Nucleus accumbens (tissue), 56 donors: ENCODE measurements at places on chromosomes 5 and 9.

GRCh38 chr5:29498412-29498811 is 1695.1 kb upstream of the CDH6 start:
- DNase-seq: no peak

DNA sequence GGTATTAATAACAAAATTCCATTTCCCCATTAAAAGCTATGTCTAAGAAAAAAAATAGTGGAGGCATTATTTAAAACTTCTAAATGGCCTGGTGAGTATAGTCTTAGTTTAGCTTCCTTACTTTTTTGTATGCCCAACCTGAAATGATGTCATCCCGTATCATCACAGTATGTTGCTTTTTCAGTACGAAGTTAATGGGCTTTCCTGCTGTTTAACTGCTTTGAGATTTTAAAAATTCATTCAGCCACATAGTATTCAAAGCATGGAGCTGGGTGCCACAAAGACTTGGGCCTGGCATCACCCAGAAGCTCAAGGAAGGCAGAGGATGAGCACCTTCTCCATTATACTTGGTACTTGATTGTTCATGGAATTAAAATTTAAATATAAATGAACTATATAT is 7.4 kb downstream of the F2RL2 start:
- DNase-seq: no peak

DNA sequence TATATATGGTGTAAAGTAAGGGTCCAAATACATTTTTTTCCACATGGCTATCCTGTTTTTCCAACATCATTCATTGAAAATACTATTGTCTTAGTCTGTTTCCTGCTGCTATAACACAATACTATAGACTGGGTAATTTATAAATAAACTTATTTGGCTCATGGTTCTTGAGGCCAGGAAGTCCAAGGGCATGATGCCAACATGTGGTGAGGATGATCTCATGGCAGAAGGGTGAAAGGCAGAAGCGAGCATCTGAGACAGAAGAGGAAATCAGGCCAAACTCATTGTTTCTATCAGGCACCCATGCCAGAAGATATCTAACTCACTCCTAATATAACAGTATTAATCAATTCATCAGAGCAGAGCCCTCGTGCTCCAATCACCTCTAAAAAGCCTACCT is 42.6 kb downstream of the ANKRD55 start:
- DNase-seq: no peak

- no peak for DNase-seq
Observed at GRCh38 chr9:136868644-136869043, 2.5 kb upstream of the EDF1 start.

DNA sequence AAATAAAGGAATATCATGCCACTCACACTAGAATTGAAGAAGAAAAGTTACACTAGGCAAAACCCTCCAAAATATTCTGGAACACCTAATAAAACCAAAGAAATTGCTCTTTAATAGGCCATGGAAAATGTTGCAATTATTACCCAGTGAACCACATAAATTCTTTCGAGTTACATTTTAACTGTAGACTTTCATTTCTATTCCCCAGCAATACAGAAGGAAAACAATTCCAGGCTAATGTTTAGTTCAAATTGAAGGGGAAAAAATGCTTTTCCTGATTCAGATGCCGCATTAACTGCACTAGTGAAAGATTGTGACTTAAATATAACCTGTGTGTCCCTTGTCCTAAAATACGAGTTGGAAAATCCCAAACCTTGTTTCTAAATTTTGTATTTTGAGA is 439.3 kb upstream of the ADAMTS16 start:
- no peak for DNase-seq

DNA sequence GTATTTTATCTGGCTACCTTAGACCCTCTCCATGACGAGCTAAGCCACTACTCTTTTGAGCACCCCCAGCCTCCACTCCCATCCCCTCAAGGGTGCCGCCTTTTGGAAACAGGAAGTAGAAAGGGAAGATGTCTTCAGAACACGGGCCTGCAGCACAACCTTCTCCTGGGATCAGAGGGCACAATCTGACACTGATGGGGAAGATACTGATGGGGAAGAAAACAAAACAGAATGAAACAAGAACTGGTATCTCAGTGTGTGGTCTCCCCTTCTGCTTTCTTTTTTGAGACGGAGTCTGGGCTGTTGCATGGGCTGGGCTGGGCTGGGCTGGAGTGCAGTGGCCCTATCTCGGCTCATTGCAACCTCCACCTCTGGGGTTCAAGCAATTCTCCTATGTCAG is 539.7 kb upstream of the DAP start:
- no peak for DNase-seq

DNA sequence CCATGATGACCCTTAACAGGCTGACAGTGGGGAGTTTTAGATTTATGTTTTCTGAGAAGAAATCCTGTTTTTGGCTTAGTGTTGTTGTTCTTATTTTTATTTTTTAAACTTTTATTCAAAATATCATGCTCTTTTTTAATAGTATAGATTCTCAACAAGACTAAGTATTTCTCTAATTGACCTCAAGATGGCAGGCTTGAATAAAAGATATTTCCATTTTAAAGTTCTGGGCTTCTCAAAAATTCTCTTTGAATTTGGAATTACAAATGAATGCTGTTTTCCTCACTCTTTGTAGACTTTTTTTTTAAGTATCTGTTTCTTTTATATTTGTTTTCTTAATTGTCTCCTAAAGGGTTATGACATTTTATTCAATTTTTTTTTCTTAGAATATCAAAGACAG is 50.0 kb upstream of the SH3GL2 start:
- DNase-seq: no peak

- no peak for DNase-seq
Observed at GRCh38 chr5:6486074-6486473, 37.4 kb downstream of the UBE2QL1 start.

DNA sequence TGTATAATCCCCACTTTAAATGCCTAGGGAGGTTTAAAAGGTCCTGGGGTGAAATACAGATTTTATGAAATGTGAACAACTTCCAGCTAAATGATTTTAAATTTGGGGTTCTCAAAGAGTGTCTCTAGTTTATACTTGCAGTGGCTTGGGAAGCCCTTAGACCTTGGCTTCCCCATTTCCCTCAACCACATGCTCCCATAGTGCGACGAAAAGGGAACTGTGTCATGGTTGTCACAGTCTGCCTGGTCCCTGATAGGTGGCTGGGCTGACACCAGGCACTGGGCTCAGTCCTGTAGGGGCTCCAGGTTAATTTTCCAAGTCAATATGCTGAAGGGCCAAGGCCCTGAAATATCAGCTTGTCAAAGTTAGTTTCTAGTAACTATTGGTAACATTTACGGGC is 10.4 kb upstream of the CXCL14 start:
- no peak for DNase-seq

- DNase-seq: peak; percentile 90
Observed at GRCh38 chr5:87268126-87268969, 665 bp downstream of the RASA1 start.

- no peak for DNase-seq
Observed at GRCh38 chr9:126548312-126548711, 65.4 kb upstream of the LMX1B start.

GRCh38 chr5:124951661-124952060 is 205.2 kb upstream of the ZNF608 start:
- DNase-seq: no peak

- DNase-seq: no peak
Observed at GRCh38 chr9:71213633-71214032, 92.2 kb upstream of the TRPM3 start.

- no peak for DNase-seq
Observed at GRCh38 chr5:4275232-4275631, 679.6 kb downstream of the IRX1 start.

- DNase-seq: no peak
Observed at GRCh38 chr9:4102078-4102477, 197.8 kb downstream of the GLIS3 start.

- no peak for DNase-seq
Observed at GRCh38 chr9:36489453-36489852, 83.2 kb upstream of the MELK start.

DNA sequence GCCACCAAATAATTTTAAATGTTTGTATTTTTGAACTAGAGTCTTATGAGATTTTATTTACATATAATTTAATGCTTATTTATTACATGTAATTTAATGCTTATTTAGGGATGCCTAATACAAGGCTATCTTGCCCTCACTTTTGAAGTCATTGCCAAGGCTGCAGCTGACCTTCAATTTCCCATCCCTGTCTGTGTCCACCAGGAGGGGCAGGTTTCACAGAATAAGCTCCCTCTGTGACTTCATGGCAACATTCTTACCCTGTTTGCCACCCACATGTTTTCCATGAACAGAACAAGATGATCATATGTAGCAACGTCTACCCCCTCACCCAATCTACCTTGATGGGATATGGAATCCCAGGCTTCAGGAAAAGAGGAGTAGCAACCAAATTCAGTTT is 27.0 kb downstream of the C5 start:
- DNase-seq: no peak

DNA sequence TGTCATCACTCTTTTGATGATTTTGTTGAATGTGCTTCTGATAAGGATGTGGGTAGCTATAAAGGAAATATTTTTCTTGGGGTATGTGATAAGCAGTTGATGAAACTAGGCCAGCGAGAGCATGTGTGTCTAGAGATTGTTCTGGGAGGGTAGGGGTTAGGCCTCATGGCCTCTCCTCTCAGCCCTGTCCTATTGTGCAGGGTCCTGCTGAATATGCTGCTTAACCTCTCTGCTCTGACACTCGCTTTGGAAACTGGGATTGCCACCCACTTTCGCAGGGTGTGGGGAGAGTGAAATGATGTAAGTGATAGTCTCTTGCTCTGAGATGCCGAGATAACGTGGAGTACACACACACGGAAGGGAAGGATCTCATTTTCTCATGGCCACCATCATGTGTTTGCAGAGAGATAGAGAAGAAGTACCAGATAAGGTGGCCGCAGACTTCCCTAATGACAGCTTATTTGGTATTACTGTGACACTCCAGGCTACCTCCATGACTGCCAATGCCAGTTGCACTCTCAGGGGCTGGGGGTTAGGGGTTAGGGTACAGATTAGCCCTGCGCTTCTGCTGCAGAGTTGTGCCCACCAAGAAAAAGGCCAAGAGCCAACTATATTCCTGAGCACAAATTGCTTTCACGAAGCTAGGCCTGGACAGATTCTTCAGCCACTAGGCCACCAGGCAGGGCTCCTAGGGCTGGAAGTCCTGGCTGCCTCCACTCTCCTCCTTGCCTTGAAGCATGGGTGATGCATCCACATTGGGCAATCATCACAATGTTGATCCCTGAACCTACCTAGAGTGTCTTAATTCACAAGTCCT is 25.2 kb upstream of the TNFAIP8 start:
- no peak for DNase-seq

DNA sequence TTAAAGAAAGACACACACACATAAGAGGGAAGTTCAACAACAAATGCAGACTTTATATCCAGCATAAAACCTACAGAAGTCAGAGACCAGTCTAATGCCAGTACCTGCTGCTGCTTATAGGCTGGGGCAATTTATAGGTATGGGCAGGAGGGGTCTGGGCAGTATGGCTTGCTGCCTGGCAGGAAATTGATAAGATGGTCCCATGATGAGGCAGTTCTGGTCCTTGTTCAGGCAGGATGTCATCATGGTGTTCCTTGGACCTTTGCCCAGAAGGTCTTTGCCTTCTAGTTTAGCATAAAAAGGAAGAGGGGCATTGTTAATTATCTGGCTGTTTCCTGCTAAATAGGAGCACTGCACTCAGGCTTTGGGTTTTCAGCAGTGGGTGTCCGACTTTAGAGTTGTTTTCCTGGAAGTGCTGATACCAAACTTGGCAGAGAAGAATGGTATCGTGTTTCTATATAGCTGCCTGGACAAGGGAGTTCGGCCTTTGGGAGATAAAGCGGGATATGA is 10.4 kb upstream of the PDCD1LG2 start:
- DNase-seq: no peak

DNA sequence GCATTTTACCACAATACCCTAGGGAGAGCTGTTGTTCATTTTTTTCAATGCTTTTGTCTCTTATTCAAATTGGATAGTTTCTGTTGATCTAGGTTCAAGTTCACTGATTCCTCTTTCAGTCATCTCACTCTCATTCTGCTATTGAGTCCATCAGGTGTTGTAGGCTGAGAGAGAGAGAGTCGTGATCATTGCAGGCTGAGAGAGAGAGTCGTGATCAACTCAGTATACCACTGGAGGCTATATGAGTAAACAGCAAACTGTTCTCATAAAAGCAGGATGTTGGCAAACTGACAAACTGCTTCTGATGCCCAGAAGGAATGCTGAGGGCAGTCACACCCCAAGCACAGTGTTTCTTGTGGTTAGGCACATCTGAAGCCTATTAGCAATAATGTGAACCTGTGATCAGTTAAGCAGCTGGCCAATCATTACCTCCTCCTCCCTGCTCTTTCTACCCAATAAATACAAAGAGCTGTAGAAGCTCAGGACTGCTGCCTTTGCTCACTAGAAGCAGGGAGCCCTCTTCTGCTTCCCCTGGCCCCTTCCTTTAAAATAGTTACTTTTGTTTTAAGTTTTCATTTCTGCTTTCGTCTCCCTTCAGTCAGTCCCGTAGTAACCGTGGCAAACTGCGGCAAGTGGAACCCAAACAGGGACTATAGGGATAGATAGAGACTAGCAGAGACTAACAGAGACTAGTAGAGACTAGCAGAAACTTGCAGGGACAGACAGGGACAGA is 476.1 kb upstream of the ACO1 start:
- DNase-seq: no peak

DNA sequence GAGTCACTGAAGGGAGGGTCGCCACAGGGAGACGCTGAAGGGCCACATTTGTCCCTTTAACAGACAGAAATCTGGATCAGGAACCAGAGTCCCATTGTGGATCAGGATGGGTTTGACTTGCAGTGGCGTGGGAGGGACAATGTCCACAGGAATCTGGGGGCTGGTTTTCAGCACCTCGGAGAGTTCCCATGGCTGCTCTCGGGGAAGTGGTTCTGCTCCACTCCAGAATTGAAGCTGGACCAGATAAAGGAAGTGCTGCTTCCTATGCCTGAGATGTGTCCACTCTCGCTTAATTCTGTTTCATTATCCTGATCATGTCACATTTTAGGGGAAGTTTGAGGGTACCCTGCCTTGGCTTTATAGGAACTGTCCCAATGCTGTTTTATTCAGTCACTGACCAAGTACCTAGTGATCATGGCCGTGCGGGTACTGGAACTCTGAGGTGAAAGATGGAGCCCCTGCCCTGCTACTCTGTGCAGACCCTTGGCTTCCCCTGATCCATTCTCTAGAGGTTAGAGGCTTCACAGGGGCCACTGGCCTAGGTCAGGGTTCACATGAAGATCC is 28.7 kb downstream of the ENHO start:
- DNase-seq: no peak

GRCh38 chr9:3337515-3338225 is 188.1 kb downstream of the RFX3 start:
- peak; percentile 9 for DNase-seq

GRCh38 chr9:133584559-133585476 is 24.4 kb downstream of the FAM163B start:
- no peak for DNase-seq
